A673 (cell line): ENCODE measurements at places on chromosomes 16 and 17. TPM values are rescaled to one million over a fixed set of nuclear protein-coding genes. Genes with fewer than 3 reads are reported as not detected.

DNA sequence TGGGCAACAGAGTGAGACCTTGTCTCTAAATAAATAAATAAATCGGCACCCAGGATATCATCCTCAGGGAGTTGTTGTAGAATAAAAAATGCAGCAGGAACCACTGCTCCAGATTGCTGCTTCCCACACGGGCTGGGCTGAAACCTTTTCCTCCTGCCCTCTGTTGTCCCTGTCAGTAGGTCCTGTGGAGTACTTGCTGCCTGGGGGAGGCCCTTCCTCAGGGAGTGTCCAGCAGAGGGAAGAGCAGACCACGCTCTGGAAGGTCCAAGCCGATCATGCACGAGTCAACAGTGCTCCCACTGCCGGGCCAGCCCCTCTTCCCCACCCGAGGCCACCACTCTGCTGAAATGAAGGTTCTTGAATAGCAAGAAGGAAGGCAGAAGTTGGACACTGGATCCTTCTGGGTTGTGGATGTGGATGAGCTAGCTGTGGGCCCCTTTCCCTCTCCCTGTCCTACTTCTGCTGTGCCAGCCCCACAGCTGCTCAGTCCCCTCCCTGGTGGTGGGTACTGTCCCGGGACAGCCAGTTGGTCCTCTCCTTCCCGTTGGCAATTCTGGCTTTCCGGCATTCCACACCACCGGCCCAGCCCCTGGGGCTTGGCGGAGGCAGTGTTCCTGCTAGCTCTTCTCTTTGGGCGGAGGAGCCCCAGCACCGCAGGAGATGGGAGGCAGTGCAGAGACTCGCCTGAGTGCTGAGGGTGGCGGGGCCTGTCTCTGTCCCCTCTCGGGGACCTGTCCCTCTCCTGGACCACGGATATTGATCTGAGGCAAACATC is 10.8 kb downstream of the CDK5R1 start:
- H3K27ac ChIP-seq = no peak overlapping the region
- DNase-seq = no peak

GRCh38 chr17:15469260-15469659 is 1.8 kb upstream of the CDRT4 start:
- H3K27me3 ChIP-seq = no peaks in the 10 kb centered on the region
- no peaks in the 10 kb centered on the region for H3K4me1 ChIP-seq
- DNase-seq = peak; percentile 21
- H3K27ac ChIP-seq = no peak overlapping the region

GRCh38 chr16:77788181-77789084 is at the start of gene VAT1L:
VAT1L (plus strand) TSS chr16:77788564; CDS start chr16:77788683, 119 bp downstream.
- no peaks in the 10 kb centered on the region for H3K4me1 ChIP-seq
- peaks cover 59% of the 10 kb centered on the region for H3K27me3 ChIP-seq
- H3K36me3 ChIP-seq = no peaks in the 10 kb centered on the region
- no peak within 1 kb of the TSS for H3K27ac ChIP-seq
- DNase-seq = no peak
- no peak within 1 kb of the TSS for H3K4me3 ChIP-seq

The CACNA1H gene
- 19.7 and 25.0 TPM in 2 replicates for total RNA-seq

The WSB1 gene
- total RNA-seq = 114 and 120 TPM in 2 replicates

The SLC38A8 gene
- total RNA-seq = not detected in 2 replicates

DNA sequence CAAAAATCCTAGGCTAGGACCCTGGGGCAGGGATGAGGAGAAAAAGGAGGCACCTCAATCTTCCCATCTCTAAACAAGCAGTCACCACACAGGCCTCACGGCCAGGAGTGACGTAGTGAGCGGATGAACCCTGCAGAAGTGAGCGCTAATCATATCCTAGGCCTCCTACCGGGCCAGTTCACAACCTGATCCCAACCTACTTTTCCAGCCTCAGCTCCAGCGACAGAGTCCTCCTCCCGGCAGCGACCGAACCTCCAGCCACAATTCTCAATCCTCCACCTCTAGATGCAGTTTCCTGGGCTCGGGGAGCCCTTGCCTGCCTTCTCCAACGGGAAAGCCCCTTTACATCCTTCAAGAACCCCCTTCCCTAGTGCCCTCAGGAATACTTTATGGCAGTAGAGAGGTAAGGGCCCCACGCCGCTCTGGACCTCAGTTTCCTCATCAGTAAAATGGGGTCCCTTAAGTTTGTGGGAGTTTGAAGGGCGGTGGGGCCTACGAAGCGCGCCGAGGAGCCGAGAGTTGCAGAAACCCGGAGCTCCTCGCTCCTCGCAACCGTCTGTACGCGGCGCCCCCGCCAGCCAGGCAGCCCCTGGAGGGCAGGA is 1.4 kb downstream of the ZNF668 start:
- H3K36me3 ChIP-seq = peaks cover 14% of the 10 kb centered on the region
- peak overlapping the region; percentile 99 for H3K27ac ChIP-seq
- peak; percentile 48 for DNase-seq
- peak overlapping the region; percentile 89 for H3K4me3 ChIP-seq
- no peaks in the 10 kb centered on the region for H3K27me3 ChIP-seq

DNA sequence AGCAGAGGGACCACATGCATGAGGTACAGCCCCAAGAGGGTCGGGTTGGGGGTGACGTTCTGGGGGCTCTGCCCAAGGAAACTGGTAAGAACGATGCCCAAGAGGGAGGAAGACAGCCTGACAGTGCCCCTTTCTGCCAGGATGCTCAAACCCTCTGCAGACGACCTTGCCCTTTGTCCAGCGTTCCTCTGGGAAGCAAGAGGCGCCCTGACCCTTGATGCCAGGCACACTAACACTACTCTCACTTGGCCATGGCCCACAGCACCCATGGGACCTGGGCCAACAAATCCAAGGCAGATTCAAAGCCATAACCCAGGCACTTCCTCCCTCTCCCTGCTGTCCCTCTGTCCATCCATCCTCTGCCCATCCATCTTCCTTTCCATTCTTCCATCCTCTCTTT is 20.4 kb downstream of the TK2 start:
- H3K27me3 ChIP-seq = no peaks in the 10 kb centered on the region
- DNase-seq = no peak
- no peak overlapping the region for H3K4me3 ChIP-seq
- H3K27ac ChIP-seq = no peak overlapping the region
- no peaks in the 10 kb centered on the region for H3K36me3 ChIP-seq
- no peaks in the 10 kb centered on the region for H3K4me1 ChIP-seq

GRCh38 chr17:74840989-74841666 is 18.6 kb downstream of the GRIN2C start:
- DNase-seq = no peak
- peaks cover 35% of the 10 kb centered on the region for H3K4me1 ChIP-seq
- H3K27ac ChIP-seq = peak overlapping the region; percentile 42
- no peak overlapping the region for H3K4me3 ChIP-seq

- H3K4me3 ChIP-seq = no peak overlapping the region
- no peaks in the 10 kb centered on the region for H3K36me3 ChIP-seq
- H3K27ac ChIP-seq = no peak overlapping the region
These were observed 292.0 kb downstream of the SEC14L1 start for GRCh38 chr17:77432742-77433141.

- DNase-seq = no peak
- no peak overlapping the region for H3K27ac ChIP-seq
- H3K36me3 ChIP-seq = no peaks in the 10 kb centered on the region
- H3K4me1 ChIP-seq = no peaks in the 10 kb centered on the region
These were observed 431.4 kb downstream of the SHISA9 start for GRCh38 chr16:13332713-13333255.

The GINS2 gene
- total RNA-seq = 70.5 and 71.9 TPM in 2 replicates

The CLEC19A gene
- total RNA-seq = not detected in 2 replicates

The MPP2 gene
- total RNA-seq = 2.6 and 4.0 TPM in 2 replicates
